GM12878 (cell line): ENCODE measurements at places on chromosomes 5 and 9.

DNA sequence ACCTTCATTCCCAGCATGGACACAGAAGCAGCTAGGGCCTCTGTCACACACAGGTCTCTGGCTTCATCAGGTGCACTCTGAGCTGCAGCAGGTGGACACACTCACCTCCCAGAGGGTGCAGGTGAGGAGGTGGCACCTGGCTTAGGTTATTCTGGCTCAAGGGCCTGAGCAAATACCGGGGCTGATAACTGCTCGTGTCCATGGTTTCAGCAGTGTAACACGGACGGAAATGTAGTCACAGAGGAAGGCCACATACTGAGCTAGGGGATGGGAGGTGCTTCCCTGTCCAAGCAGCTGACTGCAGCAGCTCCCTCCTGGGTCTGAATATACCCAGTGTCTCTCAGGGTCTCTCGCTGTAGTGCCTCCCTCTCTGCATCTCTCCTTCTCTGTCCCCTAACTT, 5.7 kb downstream of the PHF2 start:
- no peak for DNase-seq

- DNase-seq: no peak
These were observed 301.7 kb upstream of the PCSK5 start for GRCh38 chr9:75588808-75589207.

DNA sequence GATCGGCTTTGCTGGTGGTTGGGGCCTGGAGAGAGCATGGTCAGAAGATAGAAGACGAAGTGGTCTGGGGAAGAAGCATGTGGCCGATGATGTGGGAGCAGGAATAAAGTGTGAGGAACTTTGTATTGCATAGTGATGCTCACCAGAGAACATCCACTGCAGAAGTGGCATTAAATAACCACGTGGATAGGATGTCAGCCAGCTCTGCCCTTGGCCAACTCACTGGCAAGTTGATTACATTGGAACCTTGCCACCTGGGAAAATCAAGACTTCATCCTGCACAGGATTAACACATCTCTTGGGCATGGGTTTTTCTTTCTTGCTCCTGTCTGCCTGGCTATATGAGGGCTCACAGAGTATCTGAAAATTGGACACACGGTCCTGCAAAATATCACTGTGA, 217.4 kb downstream of the DMRT2 start:
- no peak for DNase-seq

GRCh38 chr5:149071756-149072155, 8.9 kb upstream of the SH3TC2 start:
- no peak for DNase-seq

- no peak for DNase-seq
These were observed 40.7 kb upstream of the EDIL3 start for GRCh38 chr5:84425365-84425881.

DNA sequence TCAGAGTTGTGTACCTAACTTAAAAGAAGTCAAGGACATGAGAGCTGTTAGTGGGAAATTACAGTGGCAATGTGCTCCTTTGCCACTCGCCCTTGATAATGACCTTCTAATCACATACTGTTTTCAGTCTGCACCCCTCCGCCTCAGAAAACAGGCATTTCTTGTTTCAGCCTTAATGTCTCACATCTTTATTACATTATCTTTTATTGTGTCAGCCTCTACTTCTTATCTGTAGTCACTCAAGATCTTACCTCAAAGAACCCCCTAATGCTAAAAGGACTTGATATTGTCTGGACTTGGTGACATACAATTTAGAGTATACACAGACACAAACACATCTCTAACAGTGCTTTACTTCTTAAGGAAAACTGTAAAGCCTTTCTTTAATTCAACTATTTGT, 97.9 kb downstream of the PLCXD3 start:
- no peak for DNase-seq

GRCh38 chr5:18699681-18700080, 1065.4 kb downstream of the TAF11L14 start:
- no peak for DNase-seq

DNA sequence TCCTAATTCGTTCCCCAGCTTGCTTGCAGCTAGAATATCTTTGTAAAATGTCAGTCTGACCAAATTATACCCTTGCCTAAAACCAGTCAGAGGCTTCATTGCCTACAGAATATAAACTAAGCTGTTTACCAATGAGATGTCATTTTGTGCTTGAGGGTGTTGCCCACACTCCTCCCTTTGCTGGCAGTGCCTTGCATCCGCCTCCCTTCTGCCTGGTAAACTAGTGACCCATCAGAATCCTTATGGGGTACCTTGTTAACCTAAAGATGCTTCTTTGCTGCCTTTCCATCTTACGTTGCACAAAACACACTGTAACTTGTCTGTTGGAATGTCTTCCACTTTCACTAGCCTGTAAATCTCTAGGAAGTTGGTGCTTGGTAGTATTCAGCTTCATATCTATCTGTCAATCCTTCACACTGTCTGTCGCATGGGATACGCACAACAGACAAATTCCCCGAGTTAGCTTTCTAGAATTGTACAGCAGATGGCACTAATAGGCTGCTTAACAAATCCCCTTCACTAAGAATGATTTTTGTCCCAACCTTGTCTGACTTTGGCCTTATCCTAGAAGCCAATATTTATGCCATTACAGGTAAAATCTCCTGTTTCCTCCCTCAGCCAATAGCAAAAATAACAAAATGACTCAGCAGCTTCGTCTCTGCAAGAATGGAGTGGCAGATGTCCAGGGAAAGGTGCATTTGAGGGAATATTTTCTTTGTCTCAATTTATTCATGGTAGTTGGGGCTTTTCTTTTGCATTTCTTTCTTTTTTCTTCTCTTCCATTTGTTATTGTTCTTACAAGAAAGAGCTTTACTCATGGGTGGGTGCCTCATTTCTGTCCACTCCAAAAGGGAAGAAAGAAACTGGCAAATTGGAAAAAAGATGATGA, 3.0 kb downstream of the NUDT2 start:
- peak; percentile 12 for DNase-seq

- no peak for DNase-seq
These were observed 607.9 kb downstream of the KCTD16 start for GRCh38 chr5:144778561-144778960.

DNA sequence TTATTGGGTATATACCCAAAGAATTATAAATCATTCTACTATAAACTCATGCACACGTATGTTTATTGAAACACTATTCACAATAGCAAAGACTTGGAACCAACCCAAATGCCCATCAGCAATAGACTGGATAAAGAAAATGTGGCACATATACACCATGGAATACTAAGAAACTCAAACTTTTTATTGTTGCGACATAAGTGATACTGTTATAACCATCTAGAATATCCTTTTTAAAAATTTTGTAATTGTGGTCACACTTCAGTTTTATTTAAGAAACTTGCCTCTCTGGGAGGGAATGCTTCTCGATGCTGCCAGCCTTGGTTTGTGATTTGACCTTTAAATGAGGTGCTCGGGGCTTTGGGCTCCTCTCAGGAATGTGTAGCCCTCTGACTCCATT, 200.9 kb upstream of the OTULINL start:
- no peak for DNase-seq

DNA sequence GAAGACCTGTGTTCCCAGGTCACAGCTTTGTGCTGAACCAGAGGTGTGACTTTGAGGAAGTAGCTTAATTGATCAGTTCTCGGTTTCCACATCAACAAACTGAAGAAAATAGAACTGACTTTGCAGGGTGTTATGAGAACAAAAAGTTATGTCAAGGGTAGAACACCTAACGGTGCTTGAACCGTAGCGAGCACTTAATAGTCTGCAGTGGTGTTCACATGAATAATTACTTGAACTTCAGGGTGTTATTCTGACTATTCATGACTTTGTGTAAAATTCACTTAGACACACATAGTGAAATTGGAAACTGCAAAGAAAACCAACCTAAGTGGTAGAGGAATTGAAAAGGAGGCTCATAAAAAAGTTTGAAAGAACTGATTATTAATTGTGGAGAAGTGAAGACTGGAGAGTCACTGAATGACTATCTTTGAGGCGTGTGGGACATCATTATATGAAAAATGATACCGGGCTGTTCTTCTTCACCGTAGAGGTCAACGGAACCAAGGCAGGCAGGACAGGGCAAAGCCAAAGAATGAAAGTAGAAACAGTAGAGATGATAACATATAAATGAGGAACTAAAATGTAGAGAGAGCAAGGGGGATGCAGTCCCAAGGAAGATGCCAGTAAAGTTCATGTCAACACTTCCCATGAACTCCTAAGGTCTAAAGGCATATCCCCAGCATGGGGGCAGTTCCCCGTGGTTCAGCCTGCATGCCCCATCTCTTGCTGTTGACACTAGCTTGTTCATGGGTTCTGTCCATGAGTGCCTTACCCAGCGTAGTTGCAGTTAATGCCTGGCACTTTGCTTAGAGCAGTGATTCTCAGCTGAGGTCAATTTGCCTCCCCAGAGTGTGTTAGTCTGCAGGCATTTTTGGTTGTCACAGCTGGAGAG, 118.7 kb downstream of the ZNF462 start:
- peak; percentile 83 for DNase-seq

DNA sequence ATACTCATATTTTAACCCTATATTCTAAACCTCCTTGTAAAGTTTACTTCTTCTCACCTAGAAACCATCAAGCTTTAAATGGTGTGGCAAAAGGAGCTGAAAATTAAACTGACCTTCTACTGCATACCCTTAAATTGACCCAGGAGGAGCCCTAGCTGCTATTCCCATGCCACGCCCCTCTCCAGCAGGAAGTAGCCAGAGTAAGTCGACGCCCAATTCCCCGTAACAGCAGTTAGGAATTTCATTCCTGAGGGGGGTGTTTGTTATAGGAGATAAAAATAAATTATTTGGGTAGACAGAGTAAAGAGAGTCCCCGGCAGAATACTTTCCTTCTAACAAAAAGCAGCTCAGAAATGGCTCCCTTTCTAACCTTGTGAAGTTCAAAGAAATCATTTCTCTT, 111.8 kb upstream of the FAM174A start:
- DNase-seq: no peak

- DNase-seq: no peak
These were observed 74.7 kb downstream of the KIF24 start for GRCh38 chr9:34254141-34254913.
